Posterior cingulate gyrus (tissue), 11 donors: ENCODE measurements at places on chromosomes 11 and 22.
A peak's percentile ranks its signal among the peaks of the same experiment; 100 is the strongest.

GRCh38 chr11:59765068-59765735 lies 10.0 kb downstream of the STX3 start:
- no peak for DNase-seq

GRCh38 chr11:127425281-127425680 lies 424.7 kb upstream of the KIRREL3 start:
- DNase-seq, result no peak

GRCh38 chr11:62602141-62603071 lies 741 bp upstream of the MTA2 start:
- peak; percentile 56 for DNase-seq

DNA sequence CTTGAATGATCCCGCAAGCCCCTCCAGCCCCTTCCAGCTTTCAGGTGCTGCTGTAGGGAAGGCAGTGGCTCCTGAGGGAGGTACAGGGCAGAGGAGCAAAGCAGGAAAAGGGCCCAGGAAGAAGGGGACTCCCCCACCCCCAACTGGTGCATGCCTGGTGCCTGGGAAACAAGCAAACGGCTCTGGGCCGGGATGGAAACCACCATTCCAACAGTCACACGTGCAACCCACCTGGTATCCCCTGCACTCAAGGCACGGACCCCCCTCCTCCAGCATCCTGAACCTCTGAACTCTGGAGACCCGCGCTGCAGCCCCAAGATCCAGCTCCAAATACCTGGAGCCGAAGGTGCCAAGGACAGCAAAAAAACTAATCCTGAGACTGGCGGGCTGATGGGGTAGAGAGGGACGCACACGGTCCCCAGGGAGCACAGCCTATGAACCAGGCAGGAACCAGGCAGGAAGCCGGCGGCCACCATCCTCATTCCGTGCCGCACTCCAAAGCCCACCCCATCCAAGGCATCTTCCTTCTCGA lies 537 bp downstream of the SCN4B start:
- peak; percentile 65 for DNase-seq

GRCh38 chr22:41524251-41524661 lies 20.0 kb downstream of the POLR3H start:
- no peak for DNase-seq

DNA sequence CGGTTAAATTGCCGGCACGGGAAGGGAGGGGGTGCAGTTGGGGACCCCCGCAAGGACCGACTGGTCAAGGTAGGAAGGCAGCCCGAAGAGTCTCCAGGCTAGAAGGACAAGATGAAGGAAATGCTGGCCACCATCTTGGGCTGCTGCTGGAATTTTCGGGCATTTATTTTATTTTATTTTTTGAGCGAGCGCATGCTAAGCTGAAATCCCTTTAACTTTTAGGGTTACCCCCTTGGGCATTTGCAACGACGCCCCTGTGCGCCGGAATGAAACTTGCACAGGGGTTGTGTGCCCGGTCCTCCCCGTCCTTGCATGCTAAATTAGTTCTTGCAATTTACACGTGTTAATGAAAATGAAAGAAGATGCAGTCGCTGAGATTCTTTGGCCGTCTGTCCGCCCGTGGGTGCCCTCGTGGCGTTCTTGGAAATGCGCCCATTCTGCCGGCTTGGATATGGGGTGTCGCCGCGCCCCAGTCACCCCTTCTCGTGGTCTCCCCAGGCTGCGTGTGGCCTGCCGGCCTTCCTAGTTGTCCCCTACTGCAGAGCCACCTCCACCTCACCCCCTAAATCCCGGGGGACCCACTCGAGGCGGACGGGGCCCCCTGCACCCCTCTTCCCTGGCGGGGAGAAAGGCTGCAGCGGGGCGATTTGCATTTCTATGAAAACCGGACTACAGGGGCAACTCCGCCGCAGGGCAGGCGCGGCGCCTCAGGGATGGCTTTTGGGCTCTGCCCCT lies 529 bp upstream of the CCND1 start:
- peak; percentile 80 for DNase-seq

- DNase-seq, result peak; percentile 83
These were observed 84.6 kb upstream of the GUCY1A2 start for GRCh38 chr11:107102692-107103477.

DNA sequence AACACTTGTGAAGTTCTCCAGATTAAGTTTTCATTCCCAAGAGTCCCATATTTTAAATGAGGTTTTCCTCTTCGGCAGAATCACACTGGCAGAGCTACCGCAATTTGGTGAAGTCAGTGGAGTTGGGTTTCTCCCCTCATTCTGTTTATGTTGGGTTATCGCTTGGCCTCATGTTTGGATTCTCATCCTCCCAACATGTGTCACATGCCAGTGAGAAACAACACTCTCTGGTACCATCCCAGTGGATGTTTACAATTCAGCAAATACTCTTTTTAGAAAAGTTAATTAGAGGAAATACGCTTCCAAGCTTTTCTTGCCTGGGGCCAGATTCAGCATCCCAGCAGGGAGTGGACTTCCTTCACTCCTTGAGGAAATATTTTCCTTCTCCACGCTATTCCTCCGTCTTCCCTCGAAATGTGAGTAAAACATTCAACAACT lies 2.1 kb downstream of the PAMR1 start:
- no peak for DNase-seq

GRCh38 chr11:3615998-3616397 lies 25.8 kb downstream of the ART5 start:
- DNase-seq, result peak; percentile 42

DNA sequence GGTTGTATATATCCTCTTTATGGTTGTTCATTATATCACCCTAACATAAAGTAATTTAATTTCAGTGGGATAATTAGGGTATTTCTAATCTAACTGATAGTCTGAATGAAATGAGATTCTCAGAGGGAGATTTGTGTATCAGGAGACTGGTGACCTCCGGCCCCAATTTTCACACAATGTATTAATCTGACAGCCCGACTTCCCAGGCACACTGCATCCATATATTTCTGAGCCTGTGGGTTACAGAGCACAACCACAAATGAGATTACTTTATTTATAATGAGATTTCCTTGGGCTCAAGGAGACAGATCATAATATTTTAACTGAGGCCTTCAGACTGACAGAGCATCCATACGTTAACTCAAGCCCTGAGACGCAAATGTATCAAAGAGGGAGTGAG lies 125.9 kb downstream of the RCN1 start:
- DNase-seq, result no peak

DNA sequence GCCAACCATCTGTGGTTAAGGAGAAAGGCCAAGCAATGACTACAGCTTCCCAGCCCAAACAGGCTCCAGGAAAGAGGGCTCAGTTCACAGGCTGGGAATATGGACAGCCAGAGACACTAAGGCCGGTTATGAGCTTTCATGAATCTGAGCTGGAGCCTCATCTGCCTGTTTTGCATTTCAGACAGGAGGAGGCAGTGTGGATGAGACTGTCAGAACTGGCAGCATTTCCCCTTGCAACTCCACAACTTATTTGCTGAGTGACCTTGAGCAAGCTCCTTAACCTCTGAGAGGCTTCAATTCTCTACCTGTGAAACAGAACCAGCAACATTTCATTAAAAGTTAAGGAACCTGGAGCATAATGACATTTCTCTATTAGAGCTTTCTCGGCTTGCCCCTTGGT lies 264.0 kb downstream of the ETS1 start:
- no peak for DNase-seq

DNA sequence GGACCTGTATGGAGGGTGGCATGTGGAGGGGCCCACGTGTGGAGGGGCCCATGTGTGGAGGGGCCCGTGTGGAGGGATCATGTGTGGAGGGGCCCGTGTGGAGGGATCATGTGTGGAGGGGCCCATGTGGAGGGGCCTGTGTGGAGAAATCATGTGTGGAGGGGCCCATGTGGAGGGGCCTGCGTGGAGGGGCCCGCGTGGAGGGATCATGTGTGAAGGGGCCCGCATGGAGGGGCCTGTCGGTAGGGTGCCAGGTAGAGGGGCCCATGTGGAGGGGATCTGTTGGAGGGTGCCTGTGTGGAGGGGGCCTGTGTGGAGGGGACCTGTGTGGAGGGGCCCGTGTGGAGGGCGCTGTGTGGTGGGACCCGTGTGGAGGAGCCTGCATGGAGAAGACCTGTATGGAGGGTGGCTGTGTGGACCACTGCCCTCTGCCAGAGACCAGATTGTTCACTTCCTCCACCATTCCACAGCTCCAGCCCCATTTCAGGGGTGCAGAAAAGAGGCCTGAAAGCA lies 47.0 kb downstream of the IGLL5 start:
- DNase-seq, result no peak

- no peak for DNase-seq
These were observed 2.1 kb downstream of the RNASEH2C start for GRCh38 chr11:65718531-65718930.

DNA sequence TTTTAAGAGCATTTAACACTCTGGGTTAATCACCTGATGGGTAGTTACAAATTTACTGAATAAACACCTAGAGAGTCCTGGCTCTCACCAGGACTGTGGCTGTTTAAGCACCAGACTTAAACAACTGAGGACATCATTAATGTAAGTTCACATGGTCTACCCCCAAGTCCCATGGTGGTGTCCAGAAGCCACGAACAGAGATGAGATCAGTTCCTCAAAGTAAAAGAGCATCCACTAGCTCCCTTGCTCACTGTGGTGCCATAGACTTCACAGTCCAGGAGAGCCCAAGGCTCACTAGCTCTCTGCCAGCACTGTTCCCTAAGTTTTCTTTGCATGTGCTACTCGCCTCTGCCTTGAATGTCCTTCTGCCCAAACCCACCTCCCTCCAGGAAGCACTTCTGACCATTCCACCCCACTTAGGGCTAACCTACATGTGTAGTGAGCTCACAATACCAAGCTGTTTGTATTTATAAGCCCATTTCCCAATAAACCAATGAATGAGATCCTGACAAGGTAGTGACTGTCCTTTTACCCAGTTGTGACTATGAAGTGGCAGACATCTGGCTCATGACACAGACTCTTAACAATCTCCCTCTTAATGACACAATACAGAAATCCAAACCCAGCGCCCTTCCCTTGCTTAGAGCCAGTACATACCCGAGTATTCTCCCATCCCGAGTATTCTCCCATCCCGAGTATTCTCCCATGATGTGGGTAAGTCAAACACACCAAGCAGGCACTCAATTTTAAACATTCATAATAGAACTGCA lies 15.7 kb downstream of the NAP1L4 start:
- no peak for DNase-seq

DNA sequence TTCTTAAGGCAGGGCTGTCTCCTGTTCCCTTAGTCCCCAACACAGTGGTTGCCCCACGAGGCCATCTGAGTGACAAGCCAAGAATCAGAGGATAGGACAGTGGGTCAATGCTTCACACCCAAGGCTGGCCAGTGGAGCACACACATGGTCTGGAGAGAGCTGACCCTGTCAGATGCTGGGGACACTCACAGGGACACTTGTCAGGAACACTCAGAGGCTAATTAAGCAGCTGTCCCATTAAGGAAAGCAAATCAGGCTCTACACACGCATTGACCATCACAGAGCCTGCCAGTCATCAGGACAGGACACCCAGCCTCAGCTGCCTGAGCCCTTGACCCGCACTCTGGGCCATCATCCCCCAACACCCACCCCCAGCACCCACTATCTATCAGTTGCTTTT lies 18.2 kb downstream of the GDPD5 start:
- DNase-seq, result no peak

GRCh38 chr11:44014968-44015623 lies 32.7 kb upstream of the ACCSL start:
- DNase-seq, result no peak
